ENCODE measurements at places on chromosomes 1 and 21.

DNA sequence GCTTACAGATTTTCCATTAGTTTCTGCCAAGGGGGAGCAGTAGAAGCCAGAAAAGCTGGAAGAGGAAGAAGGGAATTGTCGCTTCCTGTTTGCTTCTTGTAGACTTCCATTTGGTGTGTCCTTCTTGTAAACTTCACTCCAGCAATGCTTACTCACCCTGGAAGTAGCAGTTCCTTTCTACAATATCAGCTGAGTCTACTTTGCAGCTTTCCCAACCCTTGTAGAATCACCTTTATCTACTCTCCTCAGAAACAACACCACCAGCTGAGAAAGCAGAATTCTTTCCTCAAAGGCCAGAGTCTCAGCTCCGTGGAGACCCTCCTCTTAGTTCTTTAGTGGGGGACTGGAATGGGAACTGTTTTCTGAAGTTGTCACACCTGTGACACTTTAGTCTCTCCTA lies 1136.7 kb upstream of the TMPRSS15 start:
- no peak for DNase-seq

DNA sequence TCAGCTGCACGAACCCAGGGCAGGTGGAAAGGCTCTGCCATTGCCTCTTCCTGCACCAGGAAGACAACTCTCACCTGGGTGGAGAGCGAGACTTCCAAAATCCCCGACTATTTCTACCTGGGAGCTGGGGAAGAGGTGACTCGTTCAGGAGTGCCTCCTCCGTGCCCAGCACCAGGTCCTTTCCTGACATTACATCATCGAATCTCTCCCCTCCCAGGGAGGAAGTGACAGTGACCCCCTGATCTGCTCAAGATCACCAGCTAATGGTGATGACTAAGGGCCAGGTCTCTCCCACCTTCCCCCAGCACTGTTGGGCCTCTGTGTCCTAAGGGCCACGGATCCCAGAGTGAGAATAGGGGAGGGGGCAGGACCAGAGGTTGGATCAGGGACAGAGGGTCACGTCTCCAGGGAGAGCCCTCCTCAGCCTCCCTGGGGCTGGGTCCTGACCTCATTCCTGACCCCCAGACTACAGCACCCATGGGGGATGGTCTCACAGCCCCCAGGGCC lies 6.8 kb downstream of the MEGF6 start:
- DNase-seq: no peak

- DNase-seq: no peak
Observed at GRCh38 chr21:26587736-26588201, 14.7 kb upstream of the CYYR1 start.

DNA sequence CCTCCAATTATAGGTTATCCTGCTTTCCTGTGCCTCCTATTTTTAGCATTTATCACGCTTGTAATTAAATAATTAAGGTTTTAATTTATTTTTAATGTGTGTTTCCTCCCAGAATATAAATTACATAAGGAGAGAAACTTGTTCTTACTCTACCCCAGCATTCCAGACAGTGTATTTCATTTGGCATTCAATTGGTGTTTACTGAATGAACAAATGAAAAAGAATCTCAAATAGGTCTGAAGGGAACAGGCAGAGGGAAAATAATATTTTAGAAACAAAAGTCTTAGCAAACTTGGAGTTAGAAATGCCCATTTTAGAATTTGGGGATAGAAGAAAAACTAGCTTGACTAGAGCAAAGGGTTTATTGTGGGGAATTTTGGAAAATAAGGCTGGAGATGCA lies 9.9 kb upstream of the RSRP1 start:
- DNase-seq: no peak

DNA sequence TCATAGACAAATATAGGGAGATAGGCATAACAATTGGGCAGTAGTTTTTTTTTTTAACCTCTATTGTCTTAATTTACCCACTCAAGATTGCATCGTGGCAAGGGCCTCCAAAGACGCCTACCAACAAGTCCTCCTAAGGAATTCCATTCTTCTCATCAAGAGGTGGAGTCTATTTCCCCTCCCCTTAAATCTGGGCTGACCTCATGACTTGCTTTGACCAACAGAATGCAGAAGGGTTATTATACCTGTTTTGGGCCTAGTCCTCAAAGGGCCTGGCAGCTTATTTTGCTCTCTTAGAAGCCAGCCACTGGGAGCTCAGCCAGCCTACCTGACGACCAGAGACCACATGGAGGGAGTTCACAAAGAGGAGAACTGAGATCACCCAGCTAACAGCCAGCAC lies 92.3 kb downstream of the COQ8A start:
- no peak for DNase-seq

DNA sequence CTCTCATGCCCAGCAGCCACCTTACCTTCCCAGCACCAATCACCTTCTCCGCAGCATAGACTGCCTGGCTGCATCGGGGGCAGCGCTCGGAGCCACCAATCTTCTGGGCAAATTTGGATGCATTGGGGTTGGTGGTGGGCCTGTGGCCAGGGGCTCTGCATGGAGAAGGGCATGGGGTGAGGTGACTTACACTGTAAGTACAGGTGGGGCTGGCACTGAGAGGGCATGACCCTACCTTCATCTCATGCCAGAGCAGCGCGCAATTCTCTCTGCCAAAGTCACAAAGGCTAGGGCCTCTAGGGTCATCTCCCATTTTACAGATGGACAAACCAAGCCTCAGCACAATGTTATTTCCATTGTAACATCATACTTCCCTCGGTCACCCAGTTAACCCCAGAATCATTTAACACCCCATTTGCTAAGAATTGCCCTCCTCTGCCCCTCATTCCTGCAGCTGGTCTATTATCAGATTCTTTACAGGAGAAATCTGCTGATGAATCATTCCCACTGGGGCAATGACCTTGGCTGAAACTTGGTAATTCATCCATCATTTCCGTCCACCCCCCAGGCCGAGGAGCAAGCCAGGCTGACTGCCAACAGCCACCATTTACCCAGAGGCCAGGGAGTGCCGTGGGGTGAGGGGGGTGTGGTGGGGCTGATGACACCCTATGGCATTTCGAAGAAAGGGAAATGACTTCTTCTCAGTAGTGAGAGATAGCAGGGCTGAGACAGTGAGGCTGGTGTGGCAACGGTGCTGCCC lies 17.9 kb downstream of the CSRP1 start:
- peak; percentile 82 for DNase-seq

- DNase-seq: no peak
Observed at GRCh38 chr1:8681911-8682310, 135.5 kb downstream of the RERE start.

DNA sequence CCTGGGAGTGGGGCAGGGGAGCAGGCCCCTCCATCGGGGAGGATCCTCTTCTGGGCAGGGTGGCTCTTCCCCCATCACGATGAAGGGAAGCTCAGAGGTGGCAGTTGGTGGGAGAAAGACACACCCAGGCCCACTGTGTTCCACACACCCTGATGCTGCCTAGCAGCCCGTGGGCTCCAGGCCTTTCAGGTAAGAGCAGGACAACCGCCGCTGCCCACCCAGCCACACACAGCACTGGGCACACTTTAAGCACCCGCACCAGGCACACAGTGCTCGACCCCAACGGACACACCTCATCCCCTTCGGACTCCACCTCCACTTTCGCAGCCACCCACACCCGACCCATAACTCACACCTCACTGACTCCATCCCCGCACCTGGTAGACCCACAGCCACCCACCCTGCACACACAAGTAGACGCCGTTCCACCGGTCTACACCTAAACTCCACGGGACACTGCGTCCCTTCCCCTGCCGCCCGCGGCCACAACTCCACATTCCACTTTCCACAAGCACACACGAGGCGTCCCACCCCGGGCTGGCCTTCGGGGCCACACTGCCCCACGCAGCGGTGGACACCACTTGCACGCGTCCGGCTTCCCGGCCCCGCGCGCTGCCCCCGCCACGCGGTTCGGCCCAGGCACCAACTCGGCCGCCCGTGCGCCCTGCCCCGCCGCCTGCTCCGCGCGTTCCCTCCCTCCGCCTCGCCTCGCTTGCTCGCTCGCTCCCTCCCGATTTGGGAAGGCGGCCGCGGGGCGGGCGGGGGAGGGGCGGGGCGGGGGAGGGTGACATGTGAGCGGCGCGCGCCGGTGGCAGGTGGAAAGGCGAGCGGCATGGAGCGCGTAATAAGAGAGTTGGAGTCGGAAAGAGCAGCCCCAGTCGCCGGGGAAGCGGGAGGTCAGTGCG lies at the start of gene KCNQ4:
TSS of gene KCNQ4 (plus strand) at position 787 of the 905 bp plus-strand sequence. CDS start 307 bp downstream, outside the sequence.
- no peak for DNase-seq

GRCh38 chr21:33238565-33239255 lies 9.0 kb downstream of the IFNAR2 start:
- no peak for DNase-seq

- no peak for DNase-seq
Observed at GRCh38 chr1:56957931-56958330, 7.9 kb downstream of the C8B start.

GRCh38 chr1:59937636-59938210 lies 11.2 kb upstream of the CYP2J2 start:
- DNase-seq: no peak

DNA sequence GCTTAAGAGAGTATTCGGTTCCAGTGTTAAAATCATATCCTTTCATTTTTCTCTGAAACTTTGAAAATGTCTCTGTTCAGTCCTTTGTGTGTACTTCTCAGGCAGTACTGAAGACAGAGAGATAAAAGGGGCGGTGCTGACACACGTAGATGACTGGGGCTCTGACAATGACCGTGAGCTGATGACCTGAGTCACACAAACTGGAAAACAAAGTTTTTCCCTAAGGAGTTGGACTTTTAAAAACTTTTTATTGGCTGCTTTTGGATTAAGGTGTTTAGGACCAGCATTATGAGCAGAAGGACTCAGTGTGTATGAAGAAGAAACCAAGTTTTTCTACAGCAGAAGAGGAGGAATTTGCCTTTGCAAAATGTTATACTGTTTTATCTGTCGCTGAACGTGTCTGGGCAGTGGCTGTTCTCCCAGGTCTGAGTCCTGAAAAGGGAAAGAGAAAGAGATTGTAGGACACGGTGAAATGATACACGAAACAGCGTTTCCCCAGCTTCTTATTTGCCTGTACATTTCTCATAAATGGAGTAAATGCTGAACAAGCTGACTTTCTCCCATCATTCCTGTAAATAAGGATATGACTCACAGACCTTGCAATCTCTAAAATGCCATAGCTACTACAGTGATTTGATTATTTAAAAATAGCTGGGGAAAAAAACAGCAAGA lies 51.5 kb downstream of the MAP3K7CL start:
- peak; percentile 68 for DNase-seq

- DNase-seq: no peak
Observed at GRCh38 chr1:186027621-186028020, 293.4 kb downstream of the HMCN1 start.

- DNase-seq: no peak
Observed at GRCh38 chr21:14768042-14768441, 221.9 kb upstream of the SAMSN1 start.

DNA sequence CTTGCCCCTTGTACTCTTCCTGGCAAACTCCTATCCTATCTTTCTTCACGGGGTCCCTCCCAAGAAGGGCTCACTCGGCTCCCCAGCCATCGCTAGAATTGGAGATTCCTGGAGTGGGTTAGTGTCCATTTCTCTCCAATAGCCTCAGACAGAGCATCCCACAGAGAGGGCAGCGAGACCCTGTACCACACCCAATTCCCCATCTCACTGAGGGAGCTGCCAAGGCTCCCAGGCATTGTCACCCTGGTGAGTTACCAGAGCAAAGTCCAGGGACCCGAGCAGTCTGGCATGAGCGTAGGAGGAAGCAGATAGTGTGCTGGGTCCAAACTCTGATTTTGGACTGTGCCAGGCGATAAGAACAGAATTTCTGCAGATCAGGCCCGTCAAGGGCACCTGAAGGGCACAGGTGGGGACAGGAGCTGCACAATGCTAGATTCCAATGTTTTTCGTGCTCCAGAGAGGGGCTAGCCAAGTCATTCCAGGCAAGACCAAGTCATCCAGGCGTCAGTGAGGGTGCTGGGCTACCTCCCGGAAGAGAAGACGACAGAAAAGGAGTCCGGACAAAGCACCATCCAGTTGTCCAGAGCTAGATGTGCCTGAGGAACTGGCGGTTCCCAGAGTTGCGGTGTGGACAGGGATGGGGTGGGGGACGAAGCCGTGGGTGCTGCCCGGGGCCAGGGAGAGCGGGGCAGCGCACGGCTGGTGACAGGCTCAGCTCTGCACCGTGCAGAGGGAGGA lies 15.3 kb downstream of the AKR7A3 start:
- DNase-seq: no peak

DNA sequence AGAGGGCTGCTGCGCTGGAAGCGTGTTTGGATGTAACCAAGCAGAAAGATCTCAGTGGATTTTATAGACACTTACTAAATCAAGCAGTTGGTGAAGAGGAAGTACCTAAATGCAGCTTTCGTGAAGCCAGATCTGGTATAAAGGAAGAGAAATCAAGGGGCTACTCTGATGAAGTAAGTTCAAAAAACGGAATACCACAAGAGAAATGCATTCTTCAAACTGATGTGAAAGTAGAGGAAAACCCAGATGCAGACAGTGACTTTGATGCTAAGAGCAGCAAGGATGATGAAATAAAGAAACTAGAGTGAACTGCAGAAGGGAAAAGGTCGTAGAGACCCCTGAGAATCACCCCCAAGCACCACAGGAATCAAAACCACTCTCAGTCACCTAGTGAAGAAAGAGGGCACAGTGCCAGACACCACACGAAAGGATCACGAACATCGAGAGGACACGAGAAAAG lies 40.8 kb upstream of the NEXN start:
- no peak for DNase-seq

GRCh38 chr1:14987829-14988603 lies 165.5 kb upstream of the TMEM51 start:
- no peak for DNase-seq

DNA sequence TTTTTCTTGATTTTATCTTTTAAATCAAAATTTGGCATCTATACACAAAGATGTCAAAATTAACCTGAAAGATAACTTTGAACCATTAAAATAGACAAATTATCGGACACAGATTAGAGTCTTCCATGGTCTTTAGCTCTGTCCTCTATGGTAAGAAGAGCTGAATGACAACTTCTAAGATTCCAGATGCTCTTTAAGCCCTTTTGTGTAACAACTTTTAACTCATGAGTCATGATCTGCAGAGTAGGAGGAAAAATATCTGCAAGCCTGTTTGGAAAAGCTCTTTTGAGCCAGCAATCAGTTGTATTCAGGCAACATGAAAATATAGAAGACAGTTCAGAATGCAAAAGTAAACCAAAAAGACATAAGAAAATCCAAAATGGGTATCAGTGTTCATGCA lies 37.8 kb downstream of the TTC13 start:
- no peak for DNase-seq

- DNase-seq: no peak
Observed at GRCh38 chr1:115832651-115833050, 8.3 kb downstream of the NHLH2 start.

- DNase-seq: no peak
Observed at GRCh38 chr1:21537932-21538630, 28.9 kb downstream of the ALPL start.
